ENCODE measurements at places on chromosomes 12 and 14.

DNA sequence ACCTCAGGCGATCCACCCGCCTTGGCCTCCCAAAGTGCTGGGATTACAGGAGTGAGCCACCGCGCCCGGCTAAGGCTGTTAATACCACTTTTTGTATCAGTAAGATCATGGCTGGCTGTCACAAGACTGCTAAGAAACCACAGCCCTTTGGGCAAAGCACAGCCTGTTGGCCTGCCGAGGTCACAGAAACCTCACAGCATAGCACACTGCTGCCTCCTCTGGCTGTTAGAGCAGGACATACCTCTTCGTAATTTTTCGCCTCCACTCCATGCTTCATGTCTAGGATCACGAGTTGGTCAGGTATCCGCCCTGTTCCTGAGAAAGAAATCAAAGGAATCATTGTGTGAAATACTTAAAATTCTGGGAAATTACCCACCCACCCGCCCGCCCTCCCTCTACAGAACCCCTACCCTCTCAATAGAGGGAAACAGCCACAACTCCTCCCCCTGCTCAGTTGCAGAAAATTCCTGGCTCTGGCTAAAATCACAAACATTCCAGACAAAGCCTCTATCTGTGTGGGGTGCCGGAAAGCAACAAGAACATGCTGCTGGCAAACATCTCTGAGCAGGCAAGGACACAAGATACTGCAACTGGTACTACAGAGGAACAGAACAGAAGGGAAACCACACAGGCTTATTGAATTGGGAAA lies 20.7 kb upstream of the NEK9 start:
- no peak for DNase-seq

GRCh38 chr12:44771485-44772021 lies 104.6 kb downstream of the NELL2 start:
- DNase-seq, result no peak

GRCh38 chr12:99200711-99201384 lies 446.7 kb upstream of the GARIN6 start:
- no peak for DNase-seq

DNA sequence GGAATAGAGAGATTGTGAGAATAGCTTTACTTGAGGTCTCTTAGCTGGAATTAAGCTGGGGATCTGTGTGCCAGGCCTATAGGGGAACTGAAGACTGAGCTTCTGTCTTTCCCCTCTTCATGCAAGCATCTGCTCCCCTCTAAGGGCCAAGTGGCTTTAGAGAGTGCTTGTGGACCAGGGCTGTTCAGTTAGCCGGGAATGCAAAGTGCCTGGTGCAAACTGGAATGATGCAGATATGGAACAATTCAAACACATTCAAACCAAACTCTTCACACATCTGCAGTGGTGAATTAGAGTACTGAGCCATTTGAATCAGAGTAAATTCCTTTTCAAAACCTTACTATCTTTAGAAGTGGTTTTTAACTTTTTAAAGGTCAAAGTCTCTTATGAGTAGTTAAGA lies 99.0 kb downstream of the LIN7A start:
- no peak for DNase-seq

DNA sequence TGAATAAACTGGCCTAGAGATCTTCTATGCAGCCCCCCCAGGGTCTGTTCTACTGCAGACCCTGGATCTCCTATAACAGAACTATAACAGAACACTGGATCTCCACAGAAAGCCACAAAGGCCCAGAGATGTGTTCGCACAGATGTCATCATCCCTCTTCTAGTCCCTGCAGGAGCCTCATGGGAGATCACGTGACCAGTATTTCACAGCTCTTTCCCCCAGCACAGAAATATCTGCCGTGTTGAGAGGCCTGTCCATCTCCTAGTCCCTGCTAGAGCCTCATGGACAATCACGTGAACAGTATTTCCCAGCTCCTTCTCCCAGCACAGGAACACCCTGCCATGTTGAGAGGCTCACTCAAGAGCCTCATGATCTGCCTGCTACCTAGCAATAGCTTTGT lies 331.7 kb downstream of the NRXN3 start:
- DNase-seq, result no peak

- no peak for DNase-seq
Observed at GRCh38 chr12:30136696-30137095, 353.0 kb upstream of the TMTC1 start.

DNA sequence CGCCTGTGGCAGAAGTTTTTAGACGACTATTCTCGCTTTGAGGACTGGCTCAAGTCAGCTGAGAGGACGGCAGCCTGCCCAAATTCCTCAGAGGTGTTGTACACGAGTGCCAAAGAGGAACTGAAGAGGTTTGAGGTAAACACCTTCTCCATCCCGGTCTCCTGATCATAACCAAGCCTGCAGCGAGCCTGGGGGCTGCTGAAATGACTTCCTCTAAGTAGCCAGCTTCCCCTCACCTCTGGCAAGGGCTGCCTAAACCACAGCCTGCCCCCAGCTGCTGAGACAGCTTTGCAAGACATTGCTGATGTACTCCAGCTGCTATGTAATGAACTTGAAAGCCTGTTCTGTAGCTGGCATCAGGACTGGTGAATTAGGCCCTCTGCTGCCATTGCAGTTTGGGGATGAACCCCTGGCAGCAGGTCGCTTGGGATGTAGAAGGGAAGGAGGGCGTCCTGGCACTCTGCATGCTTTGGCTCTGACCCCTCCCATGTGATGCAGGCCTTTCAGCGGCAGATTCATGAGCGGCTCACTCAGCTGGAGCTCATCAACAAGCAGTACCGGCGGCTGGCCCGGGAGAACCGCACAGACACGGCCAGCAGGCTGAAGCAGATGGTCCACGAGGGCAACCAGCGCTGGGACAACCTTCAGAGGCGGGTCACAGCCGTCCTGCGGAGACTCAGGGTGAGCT lies 84.6 kb downstream of the ESR2 start:
- no peak for DNase-seq

- DNase-seq, result no peak
Observed at GRCh38 chr12:66697404-66697803, 18.5 kb upstream of the GRIP1 start.

DNA sequence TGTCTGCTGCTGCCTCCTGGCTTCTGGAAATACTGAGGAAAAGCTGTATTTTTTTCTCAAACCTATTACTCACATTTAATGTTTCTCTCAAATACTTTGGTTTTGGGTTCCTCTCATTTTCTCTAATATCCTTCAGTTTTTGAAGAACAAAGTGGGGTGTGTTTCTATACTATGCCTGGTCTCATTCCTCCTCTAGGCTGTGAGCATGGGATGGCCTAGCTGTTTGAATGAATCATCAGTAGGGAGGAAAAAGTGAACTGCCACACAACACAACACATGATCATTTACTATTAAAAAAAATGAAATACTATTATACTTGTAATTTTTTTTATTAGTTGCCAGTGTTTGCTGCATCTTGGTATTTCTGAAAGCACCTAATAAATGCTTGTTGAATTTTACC lies 11.3 kb upstream of the SMCO3 start:
- no peak for DNase-seq

- no peak for DNase-seq
Observed at GRCh38 chr12:122635471-122635870, 67.7 kb downstream of the HCAR2 start.

GRCh38 chr12:116236976-116237375 lies 40.5 kb downstream of the MED13L start:
- no peak for DNase-seq

DNA sequence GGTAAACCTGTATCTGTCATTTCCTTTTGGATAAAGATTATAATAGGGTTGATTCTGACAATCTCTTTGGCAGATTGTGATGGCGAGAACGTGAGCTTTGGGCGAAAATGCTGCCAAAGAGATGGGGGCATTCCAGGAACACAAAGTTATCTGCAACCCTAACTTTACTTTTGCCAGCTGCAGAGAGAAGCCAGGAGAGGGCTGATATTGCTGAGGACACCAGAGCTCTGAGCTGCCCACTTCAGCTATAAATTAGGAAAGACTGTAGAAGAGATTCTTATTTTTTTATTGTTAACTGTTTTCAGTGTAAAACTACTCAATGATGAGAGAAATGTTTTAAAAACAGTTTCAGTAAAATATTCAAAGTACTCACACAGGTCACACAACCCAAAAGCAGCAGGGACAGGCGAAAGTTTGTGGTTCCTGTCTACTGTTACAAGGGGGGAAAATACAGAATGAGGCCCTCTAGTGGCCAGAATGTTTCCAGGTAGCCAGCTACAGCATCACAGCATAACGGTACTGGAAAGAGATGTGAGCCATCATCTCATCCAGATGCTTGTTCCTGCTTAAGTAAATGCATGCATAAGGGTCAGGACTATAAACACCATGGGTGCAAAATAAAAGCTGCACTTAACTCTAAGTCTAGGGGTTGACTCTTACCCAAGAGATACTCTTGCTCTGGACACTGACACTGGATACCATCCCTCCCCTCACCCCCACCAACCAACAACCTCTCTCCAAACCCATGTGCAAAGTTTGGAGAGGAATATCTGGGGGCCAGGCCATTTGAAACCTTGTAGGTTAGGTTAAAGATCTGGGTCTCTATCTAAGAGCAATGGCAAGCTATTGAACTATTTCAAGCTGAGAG lies 498.4 kb downstream of the RMST start:
- no peak for DNase-seq

- no peak for DNase-seq
Observed at GRCh38 chr12:26870491-26871419, 37.8 kb upstream of the ITPR2 start.

DNA sequence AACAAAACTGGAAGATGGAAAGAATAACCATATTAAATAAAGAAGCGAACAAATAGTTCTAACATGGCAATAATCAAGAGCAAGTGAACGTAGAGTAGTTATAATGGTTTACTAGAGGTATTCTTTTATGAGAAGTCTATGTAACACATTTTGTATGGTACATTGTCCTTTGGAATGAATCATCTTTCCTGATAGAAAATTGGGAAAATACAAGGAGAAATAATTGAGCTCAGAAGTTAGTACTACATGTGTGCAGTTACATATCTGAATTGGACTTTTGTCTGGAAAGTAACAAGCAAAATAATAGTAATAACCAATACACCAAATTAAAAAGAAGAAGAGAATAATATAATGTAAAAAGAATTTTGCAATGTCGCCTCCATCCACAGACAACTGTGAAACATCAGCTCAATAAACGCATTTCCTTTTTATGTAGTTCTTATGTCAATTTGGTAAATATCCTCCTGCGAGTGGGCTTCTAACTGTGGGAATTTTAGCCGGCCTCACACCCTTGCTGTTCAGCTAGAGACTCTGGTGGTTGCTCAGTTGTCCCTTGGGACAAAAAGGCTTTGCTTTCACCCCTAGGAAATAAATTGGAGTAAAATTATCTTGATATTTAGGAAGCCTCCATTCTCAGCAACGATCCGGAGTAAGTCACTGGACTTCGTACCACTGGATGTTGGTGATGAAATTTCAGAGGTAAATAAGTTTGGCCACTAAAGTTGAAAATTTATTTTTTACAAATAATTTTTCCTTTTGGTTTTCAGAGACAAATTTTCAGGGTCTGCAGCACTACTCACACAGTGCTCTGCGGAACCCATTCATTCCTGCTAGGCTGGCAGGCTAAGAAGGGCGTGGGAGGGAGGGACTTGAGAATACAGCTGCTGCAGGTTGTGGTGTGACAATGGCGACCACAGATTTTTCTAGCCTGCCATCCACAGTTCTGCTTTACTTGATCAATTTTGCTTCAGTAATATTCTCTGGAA lies 1.1 kb upstream of the TUBA1A start:
- no peak for DNase-seq

DNA sequence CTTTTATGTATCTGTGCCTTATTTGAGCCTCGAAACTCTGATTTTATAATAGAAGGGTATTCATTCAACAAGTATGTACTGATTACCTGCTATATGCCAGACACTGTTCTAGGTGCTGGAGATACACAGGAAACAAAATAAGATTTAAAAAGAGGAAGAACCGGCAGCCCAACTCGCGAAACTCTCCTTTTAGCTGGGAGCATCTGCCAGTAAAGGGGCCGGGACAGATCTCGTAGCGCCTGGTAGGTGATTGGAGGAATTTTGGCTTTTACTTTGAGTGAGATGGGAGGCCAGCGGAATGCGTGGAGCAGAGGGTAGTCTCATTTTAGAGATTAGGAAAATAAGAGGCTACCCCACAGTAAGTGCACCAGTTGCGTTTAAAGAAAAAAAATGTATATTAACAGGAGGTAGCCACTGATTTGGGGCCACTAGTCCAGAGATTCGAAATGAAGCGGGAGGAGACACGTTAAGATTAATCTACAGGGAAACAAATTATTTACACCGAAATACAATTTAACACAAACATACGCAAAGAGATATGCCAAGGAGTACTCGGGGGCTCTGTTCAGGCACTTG lies 520 bp upstream of the MON2 start:
- no peak for DNase-seq

- no peak for DNase-seq
Observed at GRCh38 chr12:1680804-1681492, 9.9 kb upstream of the ADIPOR2 start.

GRCh38 chr14:74836251-74836960 lies 39.5 kb downstream of the PROX2 start:
- no peak for DNase-seq

- DNase-seq, result no peak
Observed at GRCh38 chr12:46910830-46911229, 85.0 kb upstream of the SLC38A4 start.

DNA sequence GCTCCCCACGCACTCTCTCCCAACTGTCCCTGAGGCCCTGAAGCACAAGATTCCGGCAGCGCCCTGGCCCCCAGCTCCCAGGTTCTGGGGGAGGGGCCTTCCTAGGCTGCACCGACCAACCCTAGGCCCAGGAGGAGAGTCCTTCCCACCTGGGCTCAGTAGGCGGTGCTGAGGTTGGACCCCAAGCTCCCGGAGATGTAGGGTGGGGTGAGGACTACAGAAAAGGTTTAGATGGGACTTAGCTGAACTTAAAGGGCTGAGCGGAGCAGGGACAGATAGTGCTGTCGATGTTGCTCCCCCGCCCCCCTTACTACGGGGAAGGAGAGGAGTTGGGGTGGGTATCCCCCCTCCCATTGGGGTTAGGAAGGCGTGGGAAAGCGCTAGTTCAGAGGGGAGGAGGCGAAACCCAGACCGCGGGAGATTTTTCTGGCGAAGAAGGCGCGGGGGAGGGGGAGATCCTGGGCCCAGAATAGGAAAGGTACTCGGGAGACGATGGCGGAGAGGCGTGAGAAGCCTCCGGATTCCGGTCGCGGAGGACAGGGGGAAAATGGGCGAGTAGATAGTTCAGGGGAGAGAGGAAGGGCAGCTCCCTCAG lies 4.2 kb upstream of the BAZ2A start:
- no peak for DNase-seq

- DNase-seq, result no peak
Observed at GRCh38 chr14:71242237-71242748, 335.0 kb downstream of the PCNX1 start.

DNA sequence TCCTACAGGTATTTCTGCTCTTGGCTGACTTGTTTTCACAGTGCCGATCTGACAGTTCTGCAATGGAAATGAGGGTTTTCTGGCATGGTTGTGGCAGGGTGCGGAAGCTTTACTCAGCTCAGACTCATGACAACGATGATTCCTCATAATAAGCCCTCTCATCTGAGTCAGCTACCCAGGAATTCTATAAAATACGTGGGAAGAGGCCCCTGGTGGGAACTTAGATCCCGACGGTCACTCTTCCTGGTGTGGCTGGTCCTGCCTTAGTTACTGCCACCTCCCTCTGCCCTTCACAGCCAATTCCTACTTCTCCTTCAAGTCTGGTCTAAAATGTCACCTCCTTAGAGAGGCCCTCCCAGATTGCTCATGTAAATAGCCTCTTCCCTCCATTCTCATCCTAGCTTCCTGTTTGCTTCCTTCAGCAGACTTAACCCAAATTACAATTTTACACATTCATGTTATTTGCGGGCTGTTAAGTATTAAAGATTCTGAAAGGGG lies 104.2 kb upstream of the MAP1LC3B2 start:
- no peak for DNase-seq

Measured in GOT3 (cell line).